ENCODE measurements at places on chromosomes 11 and 22. TPM values are rescaled to one million over a fixed set of nuclear protein-coding genes. Genes with fewer than 3 reads are reported as not detected.

- no peak for DNase-seq
These were observed 95.7 kb upstream of the NNMT start for GRCh38 chr11:114200351-114201133.

- DNase-seq = no peak
These were observed 766 bp downstream of the IZUMO1R start for GRCh38 chr11:94305146-94305545.

PGA5 gene
- total RNA-seq = not detected

- peak; percentile 93 for DNase-seq
These were observed 3.8 kb downstream of the MOB2 start for GRCh38 chr11:1482581-1483444.

- DNase-seq = no peak
These were observed 1151.2 kb upstream of the CCDC90B start for GRCh38 chr11:84437071-84437980.

FXYD6 gene
- total RNA-seq = 0.53 TPM

DNA sequence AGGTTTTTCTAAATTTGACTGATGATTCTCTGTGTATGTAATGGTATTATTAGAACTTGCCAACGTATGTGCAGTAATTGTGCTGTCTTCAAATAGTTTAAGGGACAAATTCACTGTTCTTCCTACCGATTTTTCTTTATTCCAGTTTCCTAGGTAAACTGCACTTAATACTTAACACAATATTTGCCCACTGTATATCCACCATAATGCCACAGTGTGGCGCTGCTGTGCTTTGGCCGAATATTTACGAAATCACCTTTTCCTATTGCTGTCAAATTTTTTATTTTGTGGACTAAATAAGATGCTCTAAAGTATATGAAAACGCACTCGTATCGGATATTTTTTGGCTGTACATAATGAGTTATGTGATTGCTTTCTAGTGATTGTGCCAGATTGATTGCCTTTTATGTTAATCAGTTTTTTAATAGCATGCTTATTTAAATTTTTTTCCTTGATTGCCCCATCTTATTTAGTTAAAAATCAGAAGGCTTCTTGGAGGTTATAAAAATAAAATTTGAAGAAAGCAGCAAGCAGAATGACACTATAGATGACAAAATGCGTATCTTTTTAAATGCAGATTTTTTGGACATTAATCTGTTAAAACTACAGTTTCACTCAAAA is 10.5 kb downstream of the AASDHPPT start:
- no peak for DNase-seq

- no peak for DNase-seq
These were observed 11.9 kb downstream of the MICALL1 start for GRCh38 chr22:37917874-37918548.

GLYATL1 gene
- 0.28 TPM for total RNA-seq
